ENCODE measurements at places on chromosomes 6 and 20.
A peak's percentile ranks its signal among the peaks of the same experiment; 100 is the strongest.

DNA sequence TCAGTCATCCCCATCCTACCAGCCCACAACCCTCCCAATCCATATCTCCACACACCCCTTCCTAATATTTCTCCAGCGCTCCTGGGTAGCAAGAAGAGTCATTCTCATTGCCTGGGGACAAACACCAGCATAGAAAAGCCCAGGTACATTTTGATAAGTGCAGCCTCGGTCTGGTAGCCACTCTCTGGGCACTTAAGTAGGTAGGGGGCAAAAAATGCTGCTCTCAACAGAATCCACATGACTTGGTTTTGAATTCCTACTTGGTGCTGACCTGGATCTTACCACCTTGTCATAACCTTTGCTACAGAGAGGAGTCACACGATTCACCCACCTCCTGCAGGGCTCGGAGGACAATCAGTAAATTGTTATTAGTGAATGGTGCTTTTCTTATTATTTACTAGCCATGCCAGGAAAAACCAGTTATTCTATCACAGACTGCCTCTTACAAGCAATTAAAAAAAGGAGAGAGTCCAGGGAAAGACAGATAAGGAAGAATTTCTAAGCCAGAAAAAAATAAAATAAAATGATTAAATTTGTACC is 249.1 kb downstream of the LY86 start:
- DNase-seq = no peak

GRCh38 chr6:139903411-139904157 is 529.1 kb upstream of the CITED2 start:
- no peak for DNase-seq

DNA sequence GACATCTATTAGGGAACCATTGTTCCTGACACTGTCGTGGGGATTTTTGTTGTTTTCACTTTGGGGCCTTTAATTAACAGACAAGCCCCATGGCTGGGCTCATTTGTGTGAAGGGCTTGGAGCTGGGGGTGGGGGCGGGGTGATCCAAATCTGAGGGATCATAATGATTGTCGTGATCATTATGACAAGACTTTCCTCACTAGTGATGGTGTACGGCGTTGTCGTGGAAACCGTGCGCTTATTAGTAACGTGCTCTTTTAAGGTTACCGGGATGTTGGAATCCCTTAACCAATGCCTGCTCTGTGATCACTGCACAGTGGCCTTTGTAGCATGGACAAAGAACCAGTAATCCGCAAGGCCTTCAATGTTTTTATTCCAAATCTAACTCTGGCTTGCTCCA is 18.6 kb downstream of the PDYN start:
- no peak for DNase-seq

- no peak for DNase-seq
Observed at GRCh38 chr20:54063580-54063979, 6.8 kb downstream of the BCAS1 start.

- DNase-seq = no peak
Observed at GRCh38 chr6:31888276-31889258, 8.9 kb downstream of the EHMT2 start.

DNA sequence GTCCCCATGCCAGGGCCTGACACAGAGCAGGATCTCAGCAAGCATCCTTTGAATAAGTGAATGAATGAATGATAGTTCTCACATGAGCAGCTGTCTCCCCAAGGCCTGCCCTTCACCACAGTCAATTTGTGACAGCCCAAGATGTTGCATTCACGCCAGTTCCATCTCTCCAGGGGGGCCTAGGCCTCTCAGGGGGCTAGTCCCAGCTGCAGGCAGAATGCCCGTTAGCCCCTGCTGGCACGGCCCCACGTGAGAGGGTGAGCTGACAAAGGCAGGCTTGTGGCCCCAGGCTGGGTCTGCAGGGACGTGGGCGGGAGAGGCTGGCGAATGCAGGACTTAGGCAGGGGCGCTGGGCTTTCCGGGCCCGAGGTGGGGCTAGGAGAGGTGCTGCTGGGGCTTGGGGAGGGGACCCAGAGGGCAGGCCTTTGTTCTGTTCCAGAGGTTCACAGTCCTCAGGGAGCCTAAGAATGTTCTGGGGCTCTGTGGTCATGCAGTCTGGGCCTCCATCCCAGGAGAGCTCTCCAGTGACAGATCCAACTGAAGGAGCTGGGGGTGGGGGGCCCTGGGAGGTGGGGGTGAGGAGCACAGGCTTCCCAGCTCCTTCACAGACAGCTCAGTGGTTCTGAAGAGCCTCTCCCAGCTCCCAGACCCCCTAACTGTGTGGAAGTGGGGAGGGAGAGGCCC is 30.5 kb upstream of the TLDC2 start:
- no peak for DNase-seq

GRCh38 chr6:106629103-106629858 is at the start of the genes QRSL1 and RTN4IP1:
TSS of gene QRSL1 (plus strand) at chr6:106629578. CDS start at chr6:106629682, 104 bp downstream.
TSS of gene RTN4IP1 (minus strand) at chr6:106629498. CDS start at chr6:106629021, 477 bp downstream.
- DNase-seq = peak; percentile 90

Data from HFF-Myc (cell line).